ENCODE measurements at places on chromosomes 3 and 15.

- no peak for DNase-seq
Measured at GRCh38 chr3:4850928-4851265, 128.3 kb upstream of the BHLHE40 start.

DNA sequence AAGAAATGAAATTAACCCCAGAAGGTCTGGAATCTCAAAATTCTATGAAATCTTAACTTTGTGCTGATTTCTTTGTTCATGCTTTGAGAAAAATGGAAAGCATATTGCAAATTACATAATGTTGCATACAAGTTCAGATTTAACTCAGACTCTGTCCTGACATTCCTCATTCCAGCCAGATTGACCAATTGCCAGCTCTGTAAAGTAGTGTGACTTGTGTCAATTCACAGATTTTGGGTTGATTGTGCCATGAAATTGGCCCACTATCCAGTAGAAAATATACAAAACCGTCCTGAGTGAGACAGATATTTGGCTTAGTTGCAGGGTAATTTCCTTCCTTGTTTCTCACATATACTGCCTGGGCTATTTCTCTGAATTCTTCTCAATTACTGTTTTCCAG, 1312.6 kb downstream of the ROBO1 start:
- DNase-seq = no peak

DNA sequence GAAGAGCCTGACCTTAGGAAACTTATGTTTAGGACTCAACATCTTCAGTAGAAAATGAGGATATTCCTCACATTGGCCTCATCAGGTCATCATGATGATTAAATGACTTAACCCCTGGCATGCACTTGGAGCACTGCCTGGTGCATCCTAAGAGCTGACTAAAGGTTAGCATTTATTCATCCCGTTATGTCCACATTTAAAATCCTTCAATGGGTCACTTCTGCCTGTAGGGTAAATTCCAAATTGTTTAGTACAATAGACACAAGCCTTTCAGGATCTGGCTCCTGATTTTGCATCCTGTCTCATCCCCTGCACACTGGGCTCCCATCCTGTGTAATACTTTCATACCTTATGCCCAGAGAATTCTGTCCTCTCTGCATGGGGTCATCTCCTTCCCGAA, 195.2 kb upstream of the MCTP2 start:
- DNase-seq = no peak

- no peak for DNase-seq
Measured at GRCh38 chr15:99306694-99307338, 55.5 kb downstream of the LRRC28 start.

DNA sequence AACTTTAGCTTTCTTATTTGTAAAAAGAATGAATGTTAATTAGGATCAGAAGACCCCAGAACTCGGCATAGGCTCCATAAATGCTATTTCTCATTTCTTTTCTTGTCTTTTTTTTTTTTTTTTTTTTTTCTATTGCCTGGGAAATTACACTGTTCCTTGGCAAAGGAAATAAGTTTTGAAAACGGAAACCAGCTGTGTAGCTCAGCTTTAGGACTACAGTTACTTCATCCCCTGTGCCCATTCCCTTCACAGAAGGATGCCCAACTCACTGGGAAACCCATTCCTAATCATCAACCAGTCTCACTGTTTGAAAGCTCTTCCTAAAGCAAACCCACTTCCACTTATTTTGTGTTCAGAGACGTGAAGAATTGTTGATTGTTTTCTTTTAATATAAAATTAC, 254.0 kb upstream of the IL12A start:
- no peak for DNase-seq

DNA sequence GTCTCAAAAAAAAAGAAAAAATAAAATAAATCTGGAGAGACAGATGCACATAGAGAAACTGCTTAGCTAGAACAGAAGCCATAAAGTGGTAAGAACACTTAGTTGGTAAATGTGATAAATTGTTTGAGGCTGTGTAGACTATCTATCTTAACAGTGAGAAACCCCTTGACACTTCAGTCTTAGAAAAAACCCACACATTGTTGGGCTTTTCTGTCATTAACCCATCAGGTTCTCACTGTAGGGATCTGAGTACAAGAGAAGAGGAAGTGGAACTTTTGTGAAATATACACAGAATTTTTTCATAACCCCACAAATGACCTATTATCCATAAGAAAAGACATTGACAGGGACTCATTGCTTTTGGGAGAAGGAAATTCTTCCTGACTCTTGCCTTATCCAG, 24.4 kb downstream of the TP63 start:
- no peak for DNase-seq

GRCh38 chr3:189001559-189001958, 170.2 kb upstream of the TPRG1 start:
- DNase-seq = peak; percentile 61

GRCh38 chr15:60035344-60035743, 31.2 kb downstream of the FOXB1 start:
- no peak for DNase-seq
